ENCODE measurements at places on chromosomes 16 and 17.

DNA sequence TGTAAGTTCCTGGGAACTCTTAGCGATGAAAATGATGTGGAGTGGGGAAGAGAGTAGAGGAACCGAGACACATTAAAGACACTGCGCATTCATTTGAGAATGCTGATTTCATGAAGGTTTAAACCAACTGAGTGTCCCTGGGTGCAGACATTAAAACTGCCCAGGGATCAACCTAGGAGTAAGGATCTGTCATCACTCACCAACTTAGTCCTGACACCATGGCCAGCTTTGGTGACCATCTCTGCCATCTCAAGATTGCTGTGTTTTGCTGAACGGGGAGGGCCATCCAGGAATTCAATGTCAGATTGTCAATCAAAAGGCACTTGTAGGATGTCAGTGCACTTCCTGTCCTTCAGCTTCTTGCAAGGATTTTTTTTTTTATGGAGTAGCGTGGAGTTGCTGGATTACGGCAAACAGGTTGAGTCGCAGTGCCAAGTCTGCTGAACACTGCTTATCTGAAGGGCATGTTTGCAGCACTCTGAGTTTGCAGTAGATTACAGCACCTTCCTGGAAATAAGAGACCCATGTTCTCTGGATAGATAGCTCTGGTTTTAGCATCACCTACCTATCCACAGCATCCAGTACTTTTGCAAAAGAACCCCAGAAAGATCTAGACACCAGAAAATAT is 258.1 kb upstream of the IRX3 start:
- DNase-seq: no peak

GRCh38 chr16:68665501-68665900 is 20.4 kb downstream of the CDH3 start:
- DNase-seq: no peak

- DNase-seq: no peak
Measured at GRCh38 chr16:63998-64913, 8.2 kb downstream of the RHBDF1 start.

DNA sequence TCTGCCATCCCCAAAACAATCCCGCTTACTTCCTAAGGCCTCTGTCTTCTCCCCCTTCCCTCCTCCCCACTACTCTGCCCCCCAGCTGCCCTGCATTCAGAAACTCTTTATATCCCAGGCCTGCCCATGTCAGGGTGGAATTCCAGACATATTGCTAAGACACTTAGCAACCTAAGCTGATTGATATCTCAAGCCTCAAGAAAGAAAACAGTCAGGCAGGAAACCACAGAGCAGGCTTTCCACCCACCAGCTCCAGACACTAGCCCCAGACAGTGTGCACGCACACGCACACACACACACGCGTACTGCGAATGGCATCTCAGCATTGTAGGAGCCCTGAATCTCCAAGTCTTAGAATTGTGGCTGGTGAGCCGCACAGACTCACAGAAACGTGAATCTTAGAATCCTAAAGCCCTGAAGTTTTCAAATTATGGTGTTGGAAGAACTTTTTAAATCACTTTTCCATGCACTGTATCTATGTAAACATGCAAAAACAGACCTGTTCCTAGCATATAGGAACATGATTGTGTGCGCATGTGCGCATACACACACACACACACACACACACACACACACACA is 8.8 kb upstream of the LPCAT2 start:
- DNase-seq: no peak

- DNase-seq: no peak
Measured at GRCh38 chr16:12976936-12977335, 75.5 kb downstream of the SHISA9 start.

DNA sequence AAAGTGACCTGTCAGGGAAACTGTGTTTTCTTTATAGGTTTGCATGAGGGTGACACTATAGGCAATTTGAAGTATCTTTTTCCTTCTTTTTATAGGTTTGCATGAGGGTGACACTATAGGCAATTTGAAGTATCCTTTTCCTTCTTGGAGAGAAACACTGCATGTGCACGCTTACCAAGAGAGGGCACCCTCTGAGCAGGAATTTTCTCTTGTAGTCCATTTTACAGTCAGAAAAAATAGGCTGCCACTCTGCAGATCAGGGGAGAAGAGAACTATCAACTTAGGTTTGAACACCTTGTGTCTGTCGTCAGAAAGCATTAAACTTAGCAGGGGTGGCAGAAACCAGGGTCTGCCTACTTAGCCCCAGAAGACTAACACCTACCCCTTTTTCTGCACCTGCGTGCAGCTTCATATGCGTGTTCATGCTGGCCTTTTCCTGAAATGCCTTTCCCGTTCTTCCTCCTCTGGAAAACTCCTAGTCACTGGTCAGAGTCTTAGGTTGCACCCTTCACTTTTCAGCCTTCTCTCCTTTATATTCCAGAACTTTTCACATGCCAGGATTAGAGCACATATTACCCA is 16.4 kb upstream of the SMIM36 start:
- no peak for DNase-seq

GRCh38 chr16:1920727-1921171 is 2.5 kb upstream of the HS3ST6 start:
- DNase-seq: no peak

- DNase-seq: no peak
Measured at GRCh38 chr16:69064764-69065313, 40.6 kb upstream of the HAS3 start.
